ENCODE measurements at places on chromosomes 7 and 10.

DNA sequence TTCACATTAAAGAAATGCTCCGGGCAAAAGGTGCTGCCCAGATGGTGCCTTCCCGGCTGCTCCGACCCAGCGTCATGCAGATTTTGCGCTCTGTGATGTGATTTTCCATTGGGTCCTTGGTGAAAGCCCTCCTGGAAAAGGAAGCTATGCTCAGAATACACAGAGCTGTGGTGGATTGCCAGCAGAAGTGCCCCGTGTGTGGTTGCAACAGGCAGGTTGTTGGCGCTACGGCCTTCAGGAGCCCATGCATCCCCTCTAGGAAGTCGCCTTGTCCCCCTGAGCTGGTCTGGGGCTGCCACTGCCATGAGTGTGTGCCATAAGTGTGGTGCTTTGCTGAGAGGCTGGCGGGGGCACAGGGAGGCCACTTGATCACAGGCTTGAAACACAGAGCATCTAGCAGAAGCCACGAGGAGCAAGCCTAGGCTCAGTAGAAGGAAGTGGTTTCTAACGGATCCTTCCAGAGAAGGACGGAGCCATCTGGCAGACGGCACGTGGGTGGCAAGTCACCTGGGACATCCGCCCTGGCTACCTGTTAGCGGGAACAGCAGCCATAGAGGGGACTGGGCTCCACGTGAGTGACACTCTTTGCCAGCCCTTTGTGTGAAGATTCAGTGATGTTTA, 210.9 kb downstream of the CUX1 start:
- no peak for DNase-seq

- DNase-seq = no peak
These were observed 18.1 kb downstream of the CCDC126 start for GRCh38 chr7:23615331-23615730.

GRCh38 chr10:60706146-60706545, 72.1 kb upstream of the CDK1 start:
- DNase-seq = no peak

- no peak for DNase-seq
These were observed 606.8 kb downstream of the DNAJB6 start for GRCh38 chr7:157943561-157943960.

- DNase-seq = no peak
These were observed 173.2 kb downstream of the RTKN2 start for GRCh38 chr10:62095181-62096122.

DNA sequence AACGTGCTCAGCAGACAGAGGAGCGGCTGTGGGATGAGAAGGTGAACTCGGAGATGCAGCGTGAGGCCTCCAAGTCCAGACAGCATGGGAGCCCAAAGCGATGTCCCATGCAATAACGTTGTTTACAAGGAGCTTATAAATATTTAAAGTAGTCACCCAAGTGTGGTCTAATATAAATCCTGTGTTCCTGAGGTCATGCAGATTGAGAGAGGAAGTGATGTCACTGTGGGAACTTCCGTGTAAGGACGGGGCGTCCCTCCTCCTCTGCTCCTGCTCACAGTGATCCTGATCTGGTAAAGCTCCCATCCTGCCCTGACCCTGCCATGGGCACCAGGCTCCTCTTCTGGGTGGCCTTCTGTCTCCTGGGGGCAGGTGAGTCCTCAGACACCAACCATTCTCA, 94.7 kb upstream of the PRSS58 start:
- DNase-seq = no peak

- DNase-seq = no peak
These were observed 45.7 kb downstream of the SKIDA1 start for GRCh38 chr10:21479570-21480315.

DNA sequence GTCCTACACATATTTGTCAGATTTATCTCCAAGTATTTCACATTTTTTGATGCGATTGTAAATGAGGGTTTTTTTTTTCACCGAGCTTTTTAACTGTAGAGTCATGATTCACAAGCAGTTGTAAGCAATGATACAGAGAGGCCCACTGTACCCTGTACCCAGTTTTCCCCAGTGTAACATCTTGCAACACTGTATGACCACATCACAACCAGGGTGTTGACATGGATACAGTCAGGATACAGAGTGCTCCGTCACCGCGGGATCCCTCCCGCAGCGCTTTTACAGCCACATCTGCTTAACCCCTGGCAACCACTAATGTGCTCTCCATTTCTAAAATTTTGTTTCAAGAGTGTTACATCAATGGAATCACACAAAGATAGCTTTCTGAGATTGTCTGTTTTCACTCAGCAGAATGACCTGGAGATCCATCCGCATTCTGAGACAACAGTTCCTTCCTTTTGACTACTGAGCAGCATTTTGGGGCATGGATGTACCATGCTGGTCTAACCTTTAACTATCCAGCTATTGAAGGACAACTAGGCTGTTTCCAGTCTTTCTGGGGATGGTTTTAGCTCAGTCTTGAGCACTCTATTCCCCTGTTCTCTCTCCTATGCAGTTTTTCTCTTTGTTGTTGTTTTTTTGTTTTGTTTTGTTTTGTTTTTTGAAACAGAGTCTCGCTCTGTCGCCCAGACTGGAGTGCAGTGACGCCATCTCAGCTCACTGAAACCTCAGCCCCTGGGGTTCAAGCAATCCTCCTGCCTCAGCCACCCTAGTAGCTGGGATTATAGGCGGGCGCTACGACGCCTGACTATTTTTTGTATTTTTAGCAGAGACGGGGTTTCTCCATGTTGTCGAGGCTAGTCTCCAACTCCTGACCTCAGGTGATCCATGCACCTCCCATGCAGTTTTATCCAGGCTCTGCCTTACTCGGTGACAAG, 25.9 kb downstream of the GPRIN2 start:
- no peak for DNase-seq

DNA sequence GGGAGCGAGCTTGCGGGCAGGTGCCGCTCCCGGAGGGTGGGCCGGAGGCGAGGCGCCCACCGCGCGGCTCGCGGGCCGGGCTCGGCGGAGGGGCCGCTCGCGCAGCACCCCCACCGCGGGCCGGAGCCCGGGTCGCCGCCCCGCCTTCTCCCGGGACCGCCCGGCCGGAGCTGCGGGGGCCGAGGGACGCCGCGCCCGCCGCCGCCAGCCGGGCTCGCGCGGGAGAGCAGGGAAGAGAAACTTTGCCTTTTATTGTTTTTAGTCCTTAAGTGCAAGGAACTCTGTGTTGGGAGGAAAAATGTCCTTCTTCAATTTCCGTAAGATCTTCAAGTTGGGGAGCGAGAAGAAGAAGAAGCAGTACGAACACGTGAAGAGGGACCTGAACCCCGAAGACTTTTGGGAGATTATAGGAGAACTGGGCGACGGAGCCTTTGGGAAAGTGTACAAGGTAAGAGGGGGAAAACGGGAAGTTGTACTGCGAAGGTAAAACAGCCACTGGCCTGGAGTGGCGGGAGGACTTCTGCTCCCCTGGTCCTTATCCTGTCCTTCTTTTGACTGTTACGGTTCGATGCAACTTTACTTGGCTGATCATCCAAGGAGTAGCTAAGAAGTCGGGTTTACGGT, 620 bp downstream of the SLK start:
- DNase-seq = peak; percentile 16

- no peak for DNase-seq
These were observed 16.2 kb downstream of the DDX56 start for GRCh38 chr7:44557485-44557884.

DNA sequence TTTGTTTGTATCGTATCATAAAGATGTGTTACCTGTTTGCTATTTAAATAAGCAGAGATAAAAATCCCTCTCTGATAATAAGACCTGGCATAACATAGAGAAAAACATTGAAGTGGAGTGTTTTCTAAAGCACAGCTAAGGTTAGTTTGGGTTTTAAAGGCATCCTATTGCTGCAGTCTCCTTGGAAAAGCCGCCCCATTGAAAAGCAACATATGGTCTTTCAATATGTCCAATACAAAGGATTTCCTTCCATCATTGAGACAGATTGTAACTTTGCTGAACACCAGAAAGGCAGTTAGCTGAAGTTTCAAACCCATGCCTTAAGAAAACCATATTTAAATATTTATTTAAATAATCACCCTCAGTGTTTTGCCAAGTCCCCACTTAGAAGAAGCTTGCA, 898.5 kb upstream of the KCND2 start:
- no peak for DNase-seq

DNA sequence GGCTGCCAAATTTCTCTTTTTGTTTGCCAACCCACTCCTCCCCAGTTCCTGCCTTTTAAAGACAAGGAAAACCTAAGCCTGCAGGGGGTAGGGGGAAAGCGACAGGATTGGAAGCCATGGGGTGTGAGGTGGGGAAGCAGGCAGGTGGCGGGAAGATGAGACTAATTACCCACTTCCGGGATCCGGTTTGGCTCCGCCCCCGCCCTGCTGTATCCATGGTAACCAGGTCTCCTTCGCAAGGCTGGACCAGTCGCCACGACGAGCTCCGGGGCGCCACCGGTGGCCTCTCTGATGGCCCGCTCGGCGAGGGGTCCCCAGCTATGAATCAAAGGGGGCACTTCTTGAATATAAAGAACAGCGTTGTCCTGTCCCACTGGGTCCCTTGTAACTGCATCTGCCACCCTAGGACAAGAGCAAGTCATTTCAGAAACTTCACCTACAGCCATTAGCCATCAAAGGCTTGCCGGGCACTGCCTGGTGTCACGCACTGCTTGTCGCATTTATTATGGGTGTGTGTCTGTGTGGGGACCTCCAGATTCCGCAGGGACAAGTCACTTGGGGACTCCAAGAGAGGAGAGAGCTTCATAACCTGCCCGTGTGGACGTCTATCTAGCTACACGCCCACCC, 55.4 kb upstream of the LMTK2 start:
- peak; percentile 58 for DNase-seq

DNA sequence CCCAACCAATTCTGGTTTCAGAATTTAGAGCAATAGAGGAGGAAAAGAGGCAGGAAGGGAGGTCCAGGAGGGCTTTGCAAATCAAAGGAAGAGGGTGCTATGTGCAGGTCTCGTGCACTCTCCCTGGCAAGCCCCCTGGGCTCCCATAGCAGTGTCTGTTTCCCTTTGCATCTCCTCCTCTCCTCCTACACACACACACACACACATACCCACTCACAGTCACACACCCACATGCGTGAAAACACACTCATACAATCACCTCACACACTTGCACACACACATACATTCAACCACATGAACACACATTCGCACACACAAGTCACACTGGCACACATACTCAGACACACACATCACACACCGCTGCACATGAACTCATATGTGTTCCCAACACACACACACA, 105.3 kb downstream of the OAT start:
- DNase-seq = no peak

DNA sequence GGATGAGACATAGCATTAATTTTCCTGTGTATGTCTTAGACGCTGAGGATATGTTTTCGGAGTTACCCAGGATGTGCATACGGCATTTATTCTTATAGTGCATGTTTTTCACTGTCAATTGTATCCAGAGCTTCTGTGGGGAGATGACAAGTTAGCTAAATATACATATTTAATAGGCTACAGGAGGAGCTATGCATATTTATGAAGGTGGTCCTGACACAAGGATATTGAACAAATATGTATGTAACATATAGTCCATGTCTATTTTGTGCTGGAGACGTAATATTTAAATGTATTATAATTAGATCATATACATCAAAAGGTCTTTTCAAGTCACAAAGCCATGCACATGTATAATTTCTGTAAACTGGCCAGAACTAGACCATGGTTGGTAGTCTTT, 16.0 kb downstream of the IL6 start:
- no peak for DNase-seq

GRCh38 chr7:27640884-27641574, 21.7 kb downstream of the HIBADH start:
- DNase-seq = no peak

GRCh38 chr7:95693551-95694333, 78.6 kb upstream of the DYNC1I1 start:
- DNase-seq = no peak

- DNase-seq = no peak
These were observed 74.3 kb upstream of the GNAI1 start for GRCh38 chr7:80060218-80060806.

DNA sequence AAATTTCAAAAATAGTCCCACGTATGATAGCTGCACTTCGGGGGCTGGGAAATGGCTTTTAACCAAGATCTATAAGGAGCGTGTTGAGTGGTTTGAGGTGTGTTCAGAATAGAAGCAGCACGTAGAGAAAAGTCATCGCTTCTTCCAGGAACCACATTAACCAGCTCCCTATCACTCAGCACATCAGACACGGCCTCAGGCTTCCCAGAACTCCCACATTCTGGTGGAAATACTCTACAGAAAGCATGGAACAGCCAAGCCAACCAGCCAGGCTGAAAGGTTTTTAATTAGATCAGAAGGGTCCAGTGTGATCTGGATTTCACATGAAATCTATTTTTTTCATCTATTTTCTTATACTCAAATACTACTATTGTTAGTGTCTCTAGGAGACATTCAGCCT, 231.5 kb upstream of the NRP1 start:
- no peak for DNase-seq

GRCh38 chr7:96287559-96287958, 34.3 kb downstream of the SLC25A13 start:
- no peak for DNase-seq

GRCh38 chr10:84185526-84186175, 8.7 kb upstream of the CDHR1 start:
- no peak for DNase-seq
